ENCODE measurements at places on chromosomes 13 and 19.
A peak's percentile ranks its signal among the peaks of the same experiment; 100 is the strongest.

- no peak for DNase-seq
Observed at GRCh38 chr13:49399801-49400472, 43.9 kb downstream of the CAB39L start.

DNA sequence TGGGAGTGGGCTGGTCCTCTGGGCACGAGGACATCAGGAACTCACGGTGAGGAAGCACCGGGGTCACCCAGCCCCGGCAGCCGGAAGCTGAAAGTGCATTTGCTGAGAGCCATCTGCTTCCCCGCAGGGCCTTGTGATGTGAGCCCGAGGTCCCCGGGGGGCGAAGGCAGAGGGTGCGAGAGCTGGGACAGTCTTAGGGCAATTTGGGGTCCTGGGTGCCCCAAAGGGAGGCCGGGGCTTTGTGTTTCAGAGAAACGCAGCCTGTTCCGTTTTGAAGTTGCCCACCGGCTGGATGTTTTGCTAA lies 4.8 kb downstream of the F2RL3 start:
- DNase-seq, result no peak

DNA sequence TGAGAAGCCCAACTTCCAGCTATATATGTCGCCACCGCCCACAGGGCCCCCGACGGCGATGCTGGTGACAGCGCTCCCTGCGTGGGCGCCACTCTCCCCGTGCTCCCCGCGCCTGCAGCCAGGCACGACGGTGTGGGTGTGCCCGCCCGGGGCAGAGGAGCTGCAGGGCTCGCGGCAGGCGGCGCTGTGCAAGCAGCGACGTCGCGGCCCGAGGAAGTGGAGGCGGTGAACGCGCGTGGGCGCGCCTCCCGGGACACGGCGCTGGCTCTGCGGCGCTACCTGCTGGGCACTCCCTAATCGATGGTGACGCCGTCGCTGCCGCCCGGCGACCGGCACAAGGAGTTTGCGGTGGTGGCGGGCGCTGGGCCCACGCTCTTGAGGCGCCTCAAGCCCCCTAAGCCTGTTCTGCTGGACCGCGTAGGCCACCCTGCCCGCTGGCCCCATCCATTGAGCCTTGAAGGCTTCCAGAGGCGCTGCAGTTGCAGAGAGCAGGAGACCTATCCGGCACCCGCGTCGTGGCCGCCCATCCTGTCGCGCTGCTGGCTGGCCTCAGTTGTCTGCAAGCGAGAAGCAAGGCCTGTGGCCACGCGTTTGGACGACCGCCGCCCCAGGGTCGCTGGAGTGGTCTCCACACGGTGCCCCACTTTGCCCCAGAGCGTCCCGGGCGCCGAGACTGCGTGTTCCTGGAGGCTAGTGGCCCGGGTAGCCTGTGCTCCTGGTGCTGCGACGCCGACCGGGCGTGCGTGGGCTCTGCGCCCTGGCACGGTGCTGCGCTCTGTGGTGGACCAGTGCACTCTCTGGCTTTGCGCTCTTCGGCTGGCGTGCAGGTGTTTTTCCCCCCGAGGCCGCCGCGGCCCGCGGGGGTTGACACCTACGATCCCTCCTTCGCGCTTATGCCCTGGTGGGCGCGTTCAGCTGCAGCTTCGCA lies 23.1 kb downstream of the LRFN3 start:
- no peak for DNase-seq

DNA sequence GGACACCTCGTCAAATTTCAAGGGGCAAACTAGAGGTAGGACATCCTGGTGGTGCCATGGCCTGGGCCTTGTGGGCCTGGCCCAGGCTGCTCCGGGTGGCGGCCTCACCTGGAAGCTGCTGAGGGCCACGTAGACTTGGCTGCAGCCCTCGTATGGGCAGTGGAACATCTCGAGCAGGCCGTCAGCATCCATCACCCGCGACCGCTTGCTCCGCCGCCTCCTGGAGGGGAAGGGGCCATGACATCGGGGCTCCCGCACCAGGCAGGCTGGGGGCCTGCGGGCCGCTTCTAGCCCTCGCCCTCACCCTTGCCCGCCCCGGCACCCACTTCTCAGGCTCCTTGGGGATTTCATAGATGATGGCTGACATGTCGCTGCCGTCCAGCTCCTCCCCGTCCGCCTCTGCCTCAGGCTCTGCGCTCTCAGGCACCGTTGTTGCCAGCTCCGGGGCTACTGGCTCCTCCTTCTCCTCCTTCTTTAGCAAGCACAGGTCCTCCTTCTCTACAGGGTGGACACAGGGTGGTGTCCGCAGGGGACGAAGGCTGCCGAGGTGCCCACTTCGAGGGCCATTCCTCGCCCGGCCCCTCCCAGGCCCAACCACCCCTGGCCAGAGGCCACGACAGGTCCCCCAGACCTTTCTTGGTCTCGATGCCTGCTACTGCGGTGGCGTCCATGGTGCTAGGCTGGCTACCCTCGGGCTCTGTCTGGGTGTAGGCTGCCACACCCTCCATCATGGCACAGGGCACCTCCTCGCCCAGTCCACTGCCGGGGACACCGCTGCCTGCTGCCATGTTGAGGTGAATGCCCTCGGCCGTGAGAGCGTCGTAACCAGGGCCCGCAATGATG lies 6.0 kb upstream of the ELAVL3 start:
- DNase-seq, result no peak

- no peak for DNase-seq
Observed at GRCh38 chr19:42200116-42200715, 17.3 kb downstream of the DEDD2 start.

GRCh38 chr13:85693889-85694511 lies 105.2 kb downstream of the SLITRK6 start:
- DNase-seq, result no peak

GRCh38 chr19:34254698-34255432 lies 511 bp downstream of the GARRE1 start:
- no peak for DNase-seq

GRCh38 chr19:2848616-2849015 lies 7.3 kb downstream of the ZNF555 start:
- peak; percentile 37 for DNase-seq

GRCh38 chr19:48085904-48086864 lies 24.4 kb downstream of the PLA2G4C start:
- DNase-seq, result no peak

GRCh38 chr19:11288349-11288748 lies 7.6 kb upstream of the TSPAN16 start:
- DNase-seq, result no peak

DNA sequence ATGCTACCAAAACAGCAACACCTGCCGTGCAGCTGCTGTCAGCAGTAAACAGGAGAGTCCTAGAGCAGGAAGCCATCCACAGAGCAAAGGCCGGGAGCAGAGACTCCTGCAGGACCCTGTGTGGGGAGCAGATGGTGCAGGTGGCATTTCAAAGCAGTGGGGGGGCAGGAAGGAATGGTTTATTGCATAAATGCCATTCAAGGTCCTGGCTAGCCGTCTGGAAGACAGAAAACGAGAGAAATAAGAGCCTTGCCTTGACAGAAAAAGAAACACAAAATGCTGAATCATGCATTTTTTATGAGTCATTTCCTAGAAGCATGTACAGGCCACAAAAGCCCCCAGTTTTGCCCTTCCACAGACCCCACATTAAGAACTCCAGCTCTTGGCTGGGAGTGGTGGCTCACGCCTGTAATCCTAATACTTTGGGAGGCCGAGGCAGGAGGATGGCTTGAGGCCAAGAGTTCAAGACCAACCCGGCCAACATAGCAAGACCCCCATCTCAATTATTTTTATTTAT lies 5.4 kb downstream of the RSPH6A start:
- peak; percentile 23 for DNase-seq

GRCh38 chr19:32361574-32362317 lies 16.3 kb downstream of the ZNF507 start:
- no peak for DNase-seq

DNA sequence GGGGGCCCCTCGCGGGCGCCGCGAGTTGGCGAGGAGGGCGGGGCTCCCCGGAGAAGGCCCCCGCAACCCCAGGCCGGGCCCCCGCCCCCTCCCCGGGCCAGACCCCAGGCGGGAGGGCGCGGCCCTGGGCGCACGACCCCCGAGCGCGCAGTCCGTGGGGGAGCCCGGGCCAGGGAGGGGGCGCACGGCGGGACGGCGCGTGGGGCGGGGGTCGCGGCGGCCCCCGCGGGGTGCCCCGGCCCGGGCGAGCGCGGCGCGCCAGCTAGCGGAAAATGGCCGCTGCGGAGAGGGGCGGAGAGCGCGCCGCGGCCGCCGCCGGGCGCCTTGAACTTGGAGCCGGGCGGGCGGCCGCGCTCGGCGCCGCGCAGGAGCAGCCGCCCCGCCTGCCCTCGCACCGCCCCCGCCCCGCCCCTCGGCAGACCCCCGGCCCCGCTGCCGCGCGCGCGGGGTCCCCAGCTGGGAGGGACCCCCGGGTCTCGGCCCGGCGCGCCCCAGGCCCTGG lies 6.4 kb upstream of the NFIC start:
- no peak for DNase-seq

DNA sequence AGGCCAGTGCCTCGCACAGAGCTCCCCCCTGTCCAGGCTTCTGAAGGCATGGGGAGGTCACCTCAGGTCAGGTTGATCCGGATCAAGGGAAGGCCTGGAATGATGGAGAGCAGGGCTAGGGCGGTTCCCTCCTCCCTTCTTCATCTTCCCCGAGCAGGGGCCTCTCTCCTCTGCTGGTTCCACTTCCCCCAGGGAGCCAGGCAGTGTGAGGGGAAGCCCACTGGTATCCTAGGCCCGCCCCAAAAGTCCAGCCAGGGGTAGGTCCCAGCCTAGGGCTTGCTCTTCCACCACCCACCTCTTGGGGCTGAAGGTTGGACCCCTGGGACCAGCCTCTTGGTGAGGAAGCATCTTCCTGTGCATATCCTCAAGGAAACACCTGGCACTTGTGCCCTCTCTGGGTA lies 16.4 kb upstream of the PRR19 start:
- DNase-seq, result no peak

- DNase-seq, result no peak
Observed at GRCh38 chr19:46454244-46454643, 17.1 kb downstream of the PNMA8A start.

DNA sequence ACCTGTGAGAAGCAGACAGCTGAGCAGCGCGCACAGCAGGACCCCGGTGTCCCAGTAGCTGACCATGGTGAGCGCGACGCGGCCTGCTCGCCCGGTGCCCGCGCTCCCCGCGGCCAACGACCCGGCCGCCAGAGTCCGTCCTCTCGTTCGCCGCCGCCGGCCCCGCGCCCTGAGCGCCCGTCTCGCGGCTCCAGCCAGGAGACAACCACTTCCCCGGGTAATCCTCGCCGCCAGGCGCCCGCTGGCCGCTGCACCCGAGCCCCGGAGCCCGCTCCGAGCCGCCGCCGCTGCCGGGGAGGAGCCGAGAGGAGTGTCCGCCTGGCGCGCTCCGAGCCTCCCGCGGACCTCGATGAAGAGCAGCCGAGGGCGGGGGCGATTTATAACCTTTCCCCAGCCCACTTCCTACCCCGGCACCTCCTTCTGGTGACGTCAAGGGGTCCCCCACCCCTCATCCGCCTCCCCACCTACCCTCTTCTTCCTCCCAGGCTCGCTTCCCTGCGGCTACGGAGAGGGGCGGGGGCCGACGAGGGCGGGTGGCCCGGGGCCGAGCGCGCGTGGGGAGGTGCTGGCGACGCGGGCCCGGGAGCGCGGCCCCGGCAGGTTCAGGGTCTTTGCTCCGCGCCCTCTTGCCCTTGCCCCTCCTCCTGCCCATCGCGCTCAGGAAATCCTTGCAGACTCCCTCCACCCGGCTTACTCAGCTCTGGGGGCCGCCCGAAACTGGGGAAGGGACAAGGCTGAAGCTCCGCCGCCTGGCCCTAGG lies at the start of gene FLT1:
Gene FLT1 (minus strand): TSS at position 351 of the 760 bp plus-strand sequence. CDS start 285 bp downstream, at position 66.
- DNase-seq, result no peak

GRCh38 chr19:54345938-54346386 lies 7.0 kb upstream of the LILRA4 start:
- no peak for DNase-seq

- no peak for DNase-seq
Observed at GRCh38 chr19:45471111-45471930, 3.5 kb downstream of the FOSB start.

GRCh38 chr19:13077240-13077639 lies 25.4 kb downstream of the LYL1 start:
- no peak for DNase-seq

DNA sequence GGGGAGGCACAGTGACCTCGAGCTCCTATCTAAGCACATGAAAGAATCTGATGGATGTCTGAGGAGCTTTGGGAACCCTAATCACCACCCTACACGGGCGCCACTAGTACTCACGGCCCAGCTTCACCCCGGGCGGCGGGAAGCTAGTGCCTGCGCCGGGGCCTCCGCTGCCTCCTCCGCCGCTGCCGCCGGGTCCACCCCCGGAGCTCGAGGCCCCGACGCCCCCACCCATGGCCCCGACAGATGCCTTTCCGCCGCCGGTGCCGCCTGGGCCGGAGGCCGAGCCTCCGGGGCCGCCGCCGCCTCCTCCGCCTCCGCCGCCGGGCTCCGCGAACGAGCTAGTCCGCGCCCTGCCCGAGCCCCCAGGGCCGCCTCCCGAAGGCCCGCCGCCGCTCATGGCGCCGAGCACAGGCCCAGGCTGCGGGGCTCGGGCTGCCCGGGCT lies 312 bp downstream of the GSK3A start:
- DNase-seq, result no peak

GRCh38 chr19:920051-920864 lies 3.1 kb downstream of the KISS1R start:
- DNase-seq, result no peak

DNA sequence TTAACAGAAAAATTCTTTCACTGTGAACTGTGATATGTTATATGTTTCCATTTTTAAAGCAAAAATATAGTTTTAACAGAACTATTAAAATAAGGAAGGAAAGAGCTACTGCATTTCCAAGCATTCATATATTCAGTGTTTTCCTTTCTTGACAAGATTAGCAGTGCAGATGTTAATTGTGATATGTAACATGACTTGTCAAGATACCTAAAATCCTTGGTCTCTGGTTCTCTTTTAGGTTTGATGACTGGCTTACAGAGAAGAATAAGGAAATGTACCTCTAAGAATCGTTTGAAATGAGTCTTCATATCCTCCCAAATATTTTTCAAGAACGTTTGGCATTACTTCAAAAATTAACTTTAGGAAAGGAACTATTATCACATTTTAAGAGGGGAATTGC lies 907.2 kb downstream of the PCDH9 start:
- no peak for DNase-seq

GRCh38 chr13:76992548-76993001 lies 694 bp downstream of the CLN5 start:
- DNase-seq, result no peak

GRCh38 chr13:41122838-41123237 lies 9.8 kb downstream of the KBTBD6 start:
- DNase-seq, result no peak

- no peak for DNase-seq
Observed at GRCh38 chr19:43936188-43936587, 1.1 kb upstream of the ZNF45 start.

- DNase-seq, result no peak
Observed at GRCh38 chr19:40717880-40718773, 1.2 kb downstream of the ITPKC start.

- DNase-seq, result no peak
Observed at GRCh38 chr13:66003558-66003957, 1226.6 kb downstream of the PCDH9 start.

DNA sequence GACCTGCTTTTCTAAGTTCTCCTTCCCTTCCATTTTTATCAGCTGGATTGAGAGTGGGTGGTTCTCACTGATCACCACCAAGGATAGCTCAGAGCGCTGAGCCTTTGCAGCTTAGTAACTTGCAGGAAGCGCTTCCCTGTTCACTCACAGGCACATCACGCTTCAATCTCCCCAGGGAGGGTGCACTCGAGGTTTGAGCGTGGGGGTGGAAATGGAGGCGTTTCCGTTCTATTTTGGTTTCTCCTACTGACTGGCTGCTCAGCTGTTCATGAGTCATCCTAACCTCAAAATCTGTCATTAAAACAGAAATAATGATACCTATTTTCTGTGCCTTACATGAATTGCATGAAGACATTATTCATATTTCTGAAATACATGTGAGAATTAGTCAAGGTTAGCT lies 292.1 kb downstream of the SPRY2 start:
- peak; percentile 90 for DNase-seq

- DNase-seq, result no peak
Observed at GRCh38 chr13:101763191-101763590, 310.7 kb downstream of the ITGBL1 start.
